T-cell (primary cell): ENCODE measurements at places on chromosomes 6 and 20.

- no peak for DNase-seq
These were observed 715.2 kb upstream of the MANEA start for GRCh38 chr6:94862112-94862511.

- DNase-seq: no peak
These were observed 573.0 kb downstream of the CD109 start for GRCh38 chr6:74268815-74269599.

DNA sequence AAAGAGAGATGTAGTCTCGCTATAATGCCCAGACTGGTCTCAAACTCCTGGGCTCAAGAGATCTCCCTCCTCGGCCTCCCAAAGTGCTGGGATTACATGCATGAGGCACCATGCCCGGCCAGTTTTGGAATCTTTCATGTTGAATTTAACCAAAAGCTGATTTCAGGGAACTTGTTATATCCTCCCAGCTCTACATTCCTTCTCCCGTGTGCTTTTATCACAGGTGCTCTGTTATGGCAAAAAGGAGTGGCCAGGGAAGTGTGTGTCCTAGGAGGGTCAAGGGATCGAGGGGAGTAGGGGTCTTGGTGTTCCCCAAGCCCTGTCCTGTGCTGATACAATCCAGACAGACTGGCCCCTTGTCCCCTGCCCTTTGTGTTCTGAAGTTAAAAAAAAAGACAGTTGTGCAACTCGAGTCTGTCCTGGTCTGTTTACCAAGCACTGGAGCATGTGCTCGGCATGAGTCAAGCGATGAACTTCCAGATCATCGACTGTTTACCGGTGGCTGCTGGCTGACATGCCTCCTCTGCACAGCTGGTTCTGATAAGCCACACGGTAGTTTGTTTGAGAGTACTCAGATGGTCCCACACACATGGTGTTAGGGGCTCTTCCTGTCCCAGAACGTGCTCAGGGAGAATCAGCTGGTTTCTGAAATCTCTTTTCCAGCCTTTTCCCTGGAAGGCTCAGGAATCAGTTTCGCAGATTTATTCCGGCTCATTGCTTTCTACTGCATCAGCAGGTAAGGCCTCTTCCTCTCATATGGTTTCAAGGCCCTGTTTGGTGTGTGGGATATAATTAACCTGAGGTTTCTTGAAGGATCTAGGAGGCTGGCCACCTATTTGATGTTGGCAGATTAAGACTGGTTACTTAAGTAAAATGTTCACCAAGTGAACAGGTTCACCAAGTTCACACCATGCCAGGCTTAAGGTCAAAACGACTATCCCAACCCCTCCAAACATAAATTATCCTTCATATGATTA is 52.6 kb upstream of the NAA20 start:
- DNase-seq: no peak

GRCh38 chr6:33967966-33968724 is 164.3 kb upstream of the MLN start:
- DNase-seq: no peak

GRCh38 chr20:52383995-52384621 is 192.5 kb upstream of the ZFP64 start:
- no peak for DNase-seq

DNA sequence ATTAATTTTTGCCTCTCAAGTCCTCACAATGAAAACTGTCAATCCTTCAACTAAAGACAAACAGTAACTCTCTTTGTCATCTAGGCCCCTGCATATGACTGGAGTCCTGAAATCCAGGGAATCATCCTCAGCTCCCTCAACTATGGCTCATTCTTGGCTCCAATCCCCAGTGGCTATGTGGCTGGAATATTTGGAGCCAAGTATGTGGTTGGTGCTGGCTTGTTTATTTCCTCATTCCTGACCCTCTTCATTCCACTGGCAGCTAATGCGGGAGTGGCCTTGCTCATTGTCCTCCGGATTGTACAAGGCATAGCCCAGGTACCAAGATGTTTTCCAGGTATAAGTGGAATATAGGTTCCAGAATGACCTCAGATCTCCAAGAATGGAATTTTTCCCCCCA is 15.4 kb downstream of the SLC17A4 start:
- no peak for DNase-seq

DNA sequence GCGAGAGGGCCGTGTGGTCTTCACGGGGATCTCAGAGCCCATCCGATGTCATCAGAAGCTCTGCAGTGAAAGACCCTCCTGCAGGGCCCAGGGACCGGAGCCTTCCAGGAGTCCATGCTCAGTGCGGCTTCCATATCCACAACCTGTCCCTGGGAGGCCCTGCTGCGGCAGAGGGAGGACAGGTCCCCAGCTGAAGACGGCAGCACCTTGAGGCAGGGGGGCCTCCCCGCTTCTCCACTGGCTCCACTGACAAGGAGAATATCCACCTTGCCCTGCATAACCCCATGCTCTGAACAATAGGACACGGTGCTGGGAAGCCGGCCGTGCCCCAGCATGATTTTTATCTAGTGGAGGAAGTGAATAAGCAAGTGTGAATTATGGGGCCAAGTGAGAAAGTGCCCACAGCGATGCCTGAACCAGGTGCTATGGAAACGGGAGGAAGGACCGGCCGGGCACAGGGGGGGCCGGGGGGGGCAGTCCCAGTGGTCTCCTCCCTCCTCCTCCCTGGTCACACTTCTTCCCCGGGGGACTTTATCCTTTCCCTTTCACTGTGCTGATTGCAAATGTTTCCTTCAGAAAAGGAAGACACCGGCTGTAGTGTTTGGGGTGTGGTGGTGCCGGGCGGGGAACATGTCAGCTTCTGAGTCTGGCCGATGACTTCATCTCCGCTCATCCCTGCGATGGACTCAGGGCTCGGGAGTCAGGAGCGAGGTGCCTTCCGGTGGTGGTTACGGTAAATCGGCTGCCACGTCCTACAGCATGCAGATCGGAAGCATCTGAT is 225.1 kb downstream of the ERMARD start:
- DNase-seq: no peak

- no peak for DNase-seq
These were observed 48.2 kb downstream of the FRK start for GRCh38 chr6:116012471-116012949.

DNA sequence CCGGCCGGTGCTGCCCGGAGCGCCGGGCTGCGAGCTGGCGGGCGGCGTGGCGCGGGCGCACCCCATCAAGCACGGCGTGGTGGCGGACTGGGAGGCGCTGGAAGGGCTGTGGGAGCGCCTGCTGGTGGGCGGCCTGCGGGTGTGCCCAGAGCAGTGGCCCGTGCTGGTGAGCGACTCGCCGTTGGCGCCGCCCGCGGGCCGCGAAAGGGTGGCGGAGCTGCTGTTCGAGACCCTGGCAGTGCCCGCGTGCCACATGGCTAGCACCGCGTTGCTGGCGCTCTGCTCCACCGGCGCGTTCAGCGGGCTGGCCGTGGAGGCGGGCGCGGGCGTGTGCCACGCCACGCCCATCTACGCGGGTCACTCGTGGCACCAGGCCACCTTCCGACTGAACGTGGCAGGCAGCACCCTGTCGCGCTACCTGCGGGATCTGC is 517 bp downstream of the ACTL10 start:
- peak; percentile 39 for DNase-seq

DNA sequence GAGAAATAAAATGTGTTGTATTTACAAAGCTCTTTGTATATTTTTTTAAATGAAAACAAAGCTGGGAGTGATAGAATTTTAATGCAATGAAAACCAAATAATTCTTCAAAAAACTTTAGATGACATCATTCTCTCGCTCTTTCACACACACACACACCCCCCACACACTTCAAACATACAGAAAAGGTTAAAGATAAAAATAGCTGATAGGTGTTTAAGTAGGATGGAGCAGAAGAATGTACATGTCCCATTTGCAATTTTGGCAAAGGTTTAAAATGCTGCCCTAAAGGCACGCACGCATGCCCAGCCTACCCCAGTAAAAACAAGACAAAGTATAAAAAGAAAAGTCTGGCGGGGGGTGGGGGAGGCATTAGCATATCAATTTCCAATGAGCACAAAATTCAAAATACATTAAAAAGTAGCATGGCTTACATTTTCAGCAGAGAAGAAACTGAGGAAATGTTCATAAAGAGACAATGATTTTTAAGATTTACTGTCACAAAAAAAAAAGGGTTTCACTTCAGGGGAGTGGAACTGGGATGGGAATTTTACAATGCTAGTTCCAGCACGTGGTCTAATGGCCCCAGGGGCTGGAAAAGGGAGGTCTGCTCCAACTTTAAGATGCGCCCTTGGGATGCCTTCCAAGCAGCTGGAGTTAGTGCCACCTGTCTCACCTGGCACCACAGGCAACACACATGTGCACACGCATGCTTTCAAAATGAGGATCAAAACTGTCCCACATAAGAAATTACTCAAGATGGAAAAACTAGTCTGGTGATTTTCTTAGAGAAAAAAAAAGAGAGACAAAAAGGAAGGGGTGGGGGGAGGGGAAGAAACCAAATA is 55.1 kb upstream of the NFATC2 start:
- no peak for DNase-seq

DNA sequence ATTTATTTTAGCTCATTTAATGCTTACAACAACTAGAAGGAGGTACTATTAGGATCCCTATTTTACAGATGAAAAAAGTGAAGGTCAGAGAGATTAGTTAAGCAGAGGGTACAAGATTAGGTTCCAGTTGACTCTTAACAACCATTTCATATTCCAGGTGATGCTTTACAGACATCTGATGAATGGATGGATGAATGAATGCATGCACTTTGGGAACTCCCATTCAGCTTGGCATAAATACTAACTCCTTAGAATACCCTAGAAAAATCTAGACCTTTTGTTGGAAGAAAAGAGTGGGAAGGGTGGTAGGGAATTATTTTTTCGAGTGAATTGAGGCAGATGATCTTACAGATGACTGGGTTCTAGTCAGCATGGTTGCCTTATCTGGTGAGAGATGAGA is 746 bp upstream of the SNRPB2 start:
- no peak for DNase-seq

DNA sequence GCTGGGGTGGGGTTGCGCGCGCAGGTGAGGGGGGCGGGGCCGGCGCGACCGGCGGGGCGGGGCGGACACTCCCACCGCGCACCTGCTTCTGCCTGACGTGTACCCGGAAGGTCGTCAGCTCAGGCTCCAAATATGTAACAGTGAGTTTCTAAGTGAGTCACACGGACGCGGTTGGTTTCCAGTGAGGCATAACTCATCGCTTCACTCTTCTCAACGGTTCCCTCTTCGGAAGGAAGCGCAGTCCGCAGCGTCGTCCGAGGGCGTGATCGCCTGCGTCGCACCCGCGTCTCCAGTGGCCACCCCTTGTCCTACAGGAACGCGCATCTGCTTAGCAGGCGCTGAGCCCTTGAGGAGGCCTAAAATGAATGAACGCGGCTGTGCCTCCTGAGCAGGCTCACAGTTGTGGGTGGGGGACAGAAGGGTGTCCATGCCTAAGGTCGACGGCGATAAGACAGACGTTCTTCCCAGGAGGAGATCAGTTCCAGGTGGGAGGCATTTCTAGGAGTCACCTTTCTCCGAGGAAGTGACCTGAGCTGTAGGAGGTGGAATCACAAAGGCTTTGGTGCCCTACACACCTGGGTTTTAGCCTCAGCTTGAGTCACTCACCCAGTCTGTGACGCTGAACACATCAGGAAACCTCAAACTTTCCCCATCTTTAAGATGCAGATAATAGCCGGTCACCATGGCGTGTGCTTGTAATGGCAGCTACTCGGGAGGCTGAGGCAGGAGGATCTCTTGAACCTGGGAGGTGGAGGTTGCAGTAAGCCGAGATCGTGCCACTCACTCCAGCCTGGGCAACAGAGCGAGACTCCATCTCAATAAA is 50.9 kb upstream of the EZR start:
- no peak for DNase-seq

- DNase-seq: no peak
These were observed 61.7 kb downstream of the PLEKHG1 start for GRCh38 chr6:150661216-150662007.

DNA sequence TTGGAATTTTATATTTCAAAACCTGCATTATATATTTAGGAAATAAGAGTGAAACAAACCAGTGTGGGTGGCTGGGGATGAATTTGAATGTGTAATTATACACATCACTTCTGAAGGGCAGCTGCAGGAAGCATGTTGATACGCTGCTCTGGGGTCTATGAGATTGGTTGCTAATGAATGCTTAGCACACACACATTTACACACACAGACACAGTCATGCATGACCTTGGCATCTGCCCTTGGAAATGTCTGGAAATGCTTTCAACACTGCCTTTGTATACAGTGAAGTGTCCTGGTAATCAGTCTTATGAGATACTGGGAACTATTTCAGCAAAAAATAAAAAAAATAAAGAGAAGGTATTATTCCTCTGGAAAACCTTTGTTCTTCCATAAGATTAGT is 83.4 kb downstream of the ELOVL4 start:
- no peak for DNase-seq

GRCh38 chr20:60152792-60153191 is 194.6 kb downstream of the CDH26 start:
- DNase-seq: no peak
